ENCODE measurements at places on chromosomes 11 and 22.

DNA sequence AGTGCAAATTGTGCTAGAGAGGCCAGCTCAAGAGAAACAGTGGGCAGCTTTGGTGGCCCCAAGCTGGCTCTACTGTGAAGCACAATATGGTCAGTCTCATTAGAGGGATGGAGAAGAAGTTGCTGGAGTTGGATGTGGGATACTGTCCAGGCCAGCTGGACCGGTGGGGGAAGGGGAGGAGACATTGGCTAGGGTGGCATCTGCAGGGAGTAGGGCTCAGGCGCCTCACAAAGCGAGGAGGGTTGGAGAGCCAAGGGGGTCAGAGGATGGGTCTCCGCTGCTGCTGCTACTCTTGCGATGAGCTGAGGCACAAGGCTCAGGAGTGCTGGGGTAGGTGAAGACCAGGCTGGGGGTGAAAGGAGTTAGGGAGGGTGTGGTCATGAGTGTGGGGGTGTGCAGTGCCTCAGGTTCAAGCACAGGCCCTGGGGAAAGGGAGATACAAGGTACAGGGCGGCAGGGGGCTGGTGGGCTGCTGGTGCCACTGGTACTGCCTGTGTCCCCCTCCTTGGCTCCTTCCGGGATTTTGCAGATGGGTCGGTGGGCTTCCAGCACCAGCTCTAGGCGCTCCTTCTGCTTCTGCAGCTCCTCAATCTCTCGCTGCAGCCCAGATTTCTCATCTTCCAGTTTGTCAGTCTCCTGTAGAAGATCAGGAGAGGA, 2.3 kb downstream of the CCDC85B start:
- DNase-seq, result no peak

- DNase-seq, result no peak
Measured at GRCh38 chr11:2436013-2436520, 8.2 kb downstream of the TRPM5 start.

GRCh38 chr11:65266210-65266609, 4.4 kb downstream of the POLA2 start:
- peak; percentile 39 for DNase-seq

GRCh38 chr11:115670538-115671205, 166.5 kb upstream of the CADM1 start:
- no peak for DNase-seq
